ENCODE measurements at places on chromosomes 1 and 21.

DNA sequence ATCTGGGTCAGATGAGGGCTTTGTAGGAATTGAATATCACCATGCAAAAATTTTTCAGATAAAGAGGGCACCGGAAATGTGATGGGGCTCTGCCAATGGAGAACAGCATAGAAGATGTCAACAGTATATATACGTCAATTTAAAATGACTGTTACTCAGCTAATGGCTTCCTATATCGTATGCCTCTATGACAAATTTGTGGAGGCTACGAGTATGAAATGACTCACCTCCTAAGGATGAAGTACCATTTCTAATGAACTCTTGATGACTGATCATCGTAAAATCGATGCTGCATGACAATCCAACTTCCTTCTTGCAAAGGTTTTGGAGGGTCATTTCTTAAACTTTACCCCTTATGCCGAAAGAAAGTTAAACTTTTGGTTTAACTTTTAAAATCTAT lies 450.3 kb upstream of the ZP4 start:
- no peak for DNase-seq

DNA sequence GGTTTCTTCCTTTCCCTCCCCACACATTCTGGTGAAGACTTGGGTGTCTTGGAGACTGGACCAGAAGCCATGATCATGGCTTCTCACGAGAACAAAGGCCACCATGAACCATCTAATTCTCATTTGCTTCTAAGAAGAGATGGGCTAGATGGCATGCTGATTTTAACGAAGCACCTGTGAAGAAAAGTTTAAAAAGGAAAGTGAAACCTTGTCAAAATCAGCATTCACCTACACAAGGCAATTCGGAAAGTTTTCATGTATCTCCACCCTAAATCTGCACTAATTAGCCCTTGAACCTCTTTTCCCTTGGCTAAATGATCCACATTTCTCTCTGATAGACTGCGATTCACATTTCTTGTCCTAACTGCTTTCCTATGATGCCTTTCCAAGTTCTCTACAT lies 114.3 kb upstream of the RAVER2 start:
- no peak for DNase-seq

- DNase-seq = no peak
These were observed 12.2 kb upstream of the GPR161 start for GRCh38 chr1:168148916-168149315.

DNA sequence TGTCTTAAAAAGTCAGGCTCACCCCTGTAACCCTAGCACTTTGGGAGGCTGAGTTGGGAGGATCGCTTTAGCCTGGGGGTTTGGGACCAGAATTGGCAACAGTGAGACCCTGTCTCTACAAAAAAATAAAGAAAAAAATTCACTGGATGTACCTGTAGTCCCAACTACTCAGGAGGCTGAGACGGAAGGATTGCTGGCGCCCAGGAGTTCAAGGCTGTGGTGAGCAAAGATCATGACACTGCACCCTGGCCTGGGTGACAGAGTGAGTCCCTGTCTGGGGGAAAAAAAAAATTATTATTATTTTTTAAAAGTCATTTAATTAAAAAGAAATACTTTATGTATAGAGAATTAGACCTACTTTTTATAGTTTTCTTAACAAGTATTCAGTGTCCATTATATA lies 47.1 kb downstream of the ZMYM4 start:
- DNase-seq = no peak

GRCh38 chr1:16146279-16147155 lies 9.4 kb downstream of the EPHA2 start:
- no peak for DNase-seq

- no peak for DNase-seq
These were observed 50.6 kb upstream of the ANGPTL1 start for GRCh38 chr1:178921499-178921898.

DNA sequence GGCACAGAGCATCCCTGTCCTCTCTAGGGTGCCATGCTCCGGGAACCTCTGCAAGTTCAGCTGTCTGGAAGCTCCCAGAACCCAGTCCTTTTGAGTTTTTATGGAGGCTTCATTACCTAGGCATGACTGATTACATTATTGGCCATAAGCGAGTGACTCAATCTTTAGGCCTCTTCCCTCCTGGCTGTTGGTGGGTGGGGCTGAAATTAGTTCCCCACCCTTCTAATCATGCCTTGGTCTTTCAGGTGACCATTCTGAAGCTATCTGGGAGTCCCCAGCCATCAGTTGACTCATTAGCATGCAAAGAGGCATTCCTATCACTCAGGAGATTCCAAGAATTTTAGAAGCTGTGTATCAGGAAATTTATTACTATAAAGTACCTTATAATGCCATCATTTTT lies 46.6 kb downstream of the WLS start:
- no peak for DNase-seq

Data from hypothalamus (tissue), 51 donors.